Camera-type eye (tissue), 1 donor: ENCODE measurements at places on chromosomes 12 and 14. TPM values are rescaled to one million over a fixed set of nuclear protein-coding genes. Genes with fewer than 3 reads are reported as not detected.

Gene XPOT
- 75.8 TPM for total RNA-seq

Gene LRFN5
- total RNA-seq: 28.9 TPM

Gene GPR84
- 0.16 TPM for total RNA-seq

Gene CLMN
- total RNA-seq: 25.3 TPM

Gene ABCD2
- total RNA-seq: 5.6 TPM

Gene SDR9C7
- 0.38 TPM for total RNA-seq

Gene TAS2R10
- 5.8 TPM for total RNA-seq

Gene CLEC6A
- total RNA-seq: 0.27 TPM

Gene SPX
- total RNA-seq: 6.8 TPM

Gene GPRC5A
- 6.4 TPM for total RNA-seq

Gene SRRM4
- 21.8 TPM for total RNA-seq

Gene FAIM2
- 26.3 TPM for total RNA-seq

Gene KLRD1
- total RNA-seq: 0.82 TPM

Gene PNMA1
- total RNA-seq: 83.5 TPM

Gene SLC35F4
- total RNA-seq: 1.6 TPM

Gene AJUBA
- 32.0 TPM for total RNA-seq

Gene GYS2
- total RNA-seq: not detected

Gene LTBP2
- 49.8 TPM for total RNA-seq

Gene ITGB7
- 2.9 TPM for total RNA-seq

Gene SLCO1B1
- not detected for total RNA-seq
